CD4-positive, alpha-beta T cell treated with Interleukin-12 subunit alpha and Interleukin-12 subunit beta, for 1 hour (primary cell): ENCODE measurements at places on chromosomes 13 and 19.

- DNase-seq: no peak
Observed at GRCh38 chr19:45847663-45848062, 15.3 kb downstream of the SYMPK start.

DNA sequence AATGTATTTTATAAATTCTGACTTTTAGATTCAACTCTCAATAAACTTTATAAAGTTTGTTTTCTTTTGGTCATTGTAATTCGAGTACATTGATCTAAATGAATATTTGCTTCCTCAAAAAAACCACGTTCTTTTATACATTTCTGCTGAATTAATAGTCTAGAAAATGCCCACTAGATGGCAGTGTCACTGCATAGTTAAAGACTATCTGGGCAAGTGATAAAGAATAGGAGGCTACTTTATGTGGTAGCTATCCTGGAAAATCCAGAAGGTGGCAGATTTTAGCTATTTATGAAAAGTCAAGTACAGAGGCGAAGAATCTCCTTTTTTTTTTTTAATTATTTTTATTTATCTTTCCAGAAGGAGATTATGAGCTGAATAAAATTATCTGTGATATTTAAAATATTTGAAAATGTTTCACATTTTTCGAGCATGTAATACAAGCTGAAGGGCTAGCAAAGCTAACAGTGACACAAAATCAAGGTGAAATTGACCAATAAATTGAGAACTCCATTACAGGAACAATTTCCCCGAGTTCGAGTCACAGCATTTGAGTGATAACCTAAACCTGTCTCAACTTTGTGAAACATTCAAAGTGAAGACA is 221.8 kb downstream of the OLFM4 start:
- DNase-seq: peak; percentile 37

DNA sequence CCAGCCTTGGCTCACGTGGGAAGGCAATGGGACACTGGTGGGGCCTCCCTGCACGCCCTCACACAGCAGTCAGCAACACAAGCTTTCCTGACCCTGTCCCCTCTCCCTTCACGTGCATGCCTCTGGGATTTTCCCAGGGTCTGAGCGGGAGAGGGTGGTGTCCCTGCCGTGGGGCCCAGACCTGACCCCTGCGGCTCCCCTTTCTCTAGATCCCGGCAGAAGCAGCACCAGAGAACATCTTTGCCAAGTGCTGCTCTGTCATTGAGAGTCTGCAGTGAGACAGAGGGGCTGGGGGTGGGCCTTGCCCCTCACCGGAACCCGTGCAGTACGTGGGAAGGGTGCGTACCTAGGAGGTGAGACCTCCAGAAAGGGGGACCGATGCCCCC is 12.6 kb downstream of the KHSRP start:
- no peak for DNase-seq

DNA sequence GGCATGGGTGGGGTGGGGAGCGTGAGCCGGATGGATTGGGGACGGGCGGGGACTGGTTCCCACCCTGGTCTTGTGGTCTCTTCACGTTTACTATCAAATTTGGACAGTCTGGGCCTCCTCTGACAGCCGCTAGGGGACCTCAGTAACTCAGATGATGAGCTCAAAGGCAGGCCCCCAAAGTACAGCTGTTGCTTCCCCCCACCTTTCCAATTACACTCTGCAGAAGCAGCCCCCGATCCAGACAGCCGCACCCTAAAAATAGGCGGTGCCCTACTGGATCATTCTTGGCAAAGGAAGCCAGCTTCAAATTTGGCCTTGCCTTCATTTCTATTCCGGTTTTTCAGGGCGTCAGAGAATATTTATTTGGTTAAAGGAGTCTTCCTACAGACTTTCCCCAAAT is 1.9 kb upstream of the FOXO1 start:
- DNase-seq: peak; percentile 65

DNA sequence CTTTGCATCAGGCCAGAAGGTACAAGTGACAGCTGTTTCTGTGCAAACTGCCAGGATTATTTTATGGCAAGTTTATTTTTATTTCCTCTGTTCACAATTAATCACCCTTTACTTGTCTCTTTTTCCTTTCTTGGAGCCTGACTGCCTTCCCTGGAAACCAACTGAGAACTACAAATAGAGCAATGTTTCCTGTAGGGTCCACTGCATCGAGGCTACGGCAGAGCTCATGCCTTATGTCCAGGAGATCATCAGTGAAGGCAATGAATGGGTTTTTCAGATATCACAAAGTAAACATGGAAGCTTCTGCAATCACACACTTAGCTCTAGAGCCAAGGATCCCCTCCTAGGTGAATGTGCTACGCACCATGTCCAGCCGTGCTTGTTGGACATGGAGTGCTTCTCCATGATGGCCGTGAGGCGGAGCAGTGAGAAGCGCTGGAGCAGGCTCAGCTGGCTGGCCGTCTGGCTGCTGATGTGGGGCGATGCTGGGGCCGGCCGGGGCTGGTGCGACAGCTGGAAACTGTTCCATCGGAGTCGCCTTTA is 110.9 kb downstream of the KL start:
- no peak for DNase-seq

DNA sequence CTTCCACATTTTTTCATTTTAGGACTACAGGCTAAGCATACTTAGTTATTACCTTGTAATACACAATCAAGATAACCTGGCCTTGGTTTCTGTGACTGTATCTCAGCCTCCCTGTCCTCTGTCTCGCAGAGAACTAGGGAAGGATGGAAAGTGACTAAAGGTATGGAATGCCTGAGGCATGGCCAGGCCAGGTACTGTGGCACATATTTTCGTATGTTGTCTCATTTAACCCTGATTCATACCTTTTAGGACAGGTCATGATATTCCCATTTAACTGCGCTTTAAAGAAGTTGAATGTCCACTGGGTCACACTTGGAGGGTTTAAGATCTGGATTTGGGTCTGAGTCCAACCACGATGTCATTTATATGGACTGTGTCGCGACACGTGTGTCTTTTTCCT is 322.6 kb downstream of the SHISA2 start:
- DNase-seq: no peak

DNA sequence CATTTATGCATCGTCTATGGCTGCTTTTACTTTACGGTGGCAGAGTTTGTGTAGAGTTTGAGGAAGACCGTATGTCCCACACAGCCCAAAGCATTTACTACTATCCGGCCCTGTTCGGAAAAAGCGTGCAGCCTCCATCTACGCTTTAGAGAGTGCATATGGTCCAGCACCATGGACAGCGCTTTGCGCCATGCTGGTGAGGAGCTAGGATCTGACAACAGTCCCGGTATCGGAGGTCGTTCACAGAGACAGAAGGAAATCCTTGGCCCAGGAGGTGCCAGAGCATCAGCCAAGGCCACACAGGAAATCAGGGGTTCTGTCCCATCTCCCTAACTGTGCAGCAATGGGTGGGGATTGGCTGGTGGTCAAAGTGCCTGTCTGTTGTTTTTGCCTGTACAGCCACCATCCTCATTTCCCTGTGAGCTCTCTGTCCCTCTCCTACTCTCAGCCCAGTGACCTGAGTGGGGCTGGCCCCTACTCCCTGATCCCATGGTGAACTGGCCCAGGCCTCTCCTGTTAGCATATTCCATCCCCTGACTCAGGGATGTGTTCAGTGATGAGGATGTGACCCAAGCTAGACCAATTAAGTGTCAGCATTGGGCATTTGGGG is 16.2 kb upstream of the PRODH2 start:
- peak; percentile 24 for DNase-seq

GRCh38 chr13:46983881-46984280 is 87.0 kb upstream of the HTR2A start:
- DNase-seq: no peak

- DNase-seq: no peak
Observed at GRCh38 chr13:110731072-110731471, 17.6 kb downstream of the ING1 start.

- DNase-seq: no peak
Observed at GRCh38 chr19:5590151-5590864, 22.6 kb upstream of the TINCR start.

DNA sequence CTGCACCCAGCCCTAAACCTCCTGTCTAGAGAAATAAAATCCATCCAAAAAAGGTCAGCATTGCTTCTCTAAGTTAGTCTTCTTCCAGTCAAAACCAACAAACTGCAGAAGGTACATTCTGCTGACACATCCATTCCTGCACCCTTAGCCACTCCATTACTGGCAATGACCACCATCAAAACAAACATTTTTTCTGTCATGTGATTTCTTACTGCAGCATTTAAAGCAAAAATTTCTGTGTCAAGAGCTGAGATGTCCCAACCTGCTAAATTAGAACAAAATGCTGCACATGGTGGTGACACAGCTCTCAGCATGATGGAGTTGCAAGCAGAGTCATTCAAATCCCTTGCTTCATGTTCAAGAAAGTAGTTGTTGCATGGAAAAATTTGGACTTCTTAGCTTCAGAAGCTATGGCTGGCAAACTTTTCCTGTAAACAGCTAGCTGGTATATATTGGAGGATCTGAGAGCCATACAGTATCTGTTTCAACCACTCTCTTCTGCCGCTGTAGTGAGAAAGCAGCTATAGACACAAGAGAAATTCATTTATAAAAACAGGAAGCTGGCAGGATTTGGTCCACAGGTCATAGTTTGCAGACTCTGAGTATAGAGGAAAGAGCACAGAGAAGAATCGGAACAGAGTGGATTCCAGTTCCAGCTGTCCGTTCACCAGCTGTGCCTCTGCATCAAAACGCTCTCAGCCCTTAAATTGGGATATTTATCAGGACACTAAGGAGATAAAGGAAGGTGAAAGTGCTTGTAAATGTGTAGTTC is 17.4 kb downstream of the RUBCNL start:
- no peak for DNase-seq

DNA sequence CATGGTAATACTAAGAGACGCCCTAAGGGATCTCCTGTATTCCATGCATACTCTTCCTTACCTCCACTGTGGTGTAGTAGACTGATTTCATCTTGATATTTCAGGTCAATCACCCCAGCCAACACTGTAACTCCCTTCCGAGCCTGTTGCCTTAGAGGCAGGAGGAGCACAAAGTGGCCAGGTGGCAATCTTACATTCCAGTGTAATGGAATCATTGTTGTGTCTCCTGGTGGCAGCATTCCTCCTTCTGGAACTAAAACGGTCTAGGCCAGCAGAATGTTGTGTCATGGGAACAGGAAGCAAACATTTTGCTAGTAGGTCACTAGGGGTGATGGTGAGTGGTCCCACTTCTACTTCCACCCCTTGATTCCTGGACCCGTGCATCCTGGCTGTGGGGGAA is 405.7 kb upstream of the SLC10A2 start:
- DNase-seq: no peak

DNA sequence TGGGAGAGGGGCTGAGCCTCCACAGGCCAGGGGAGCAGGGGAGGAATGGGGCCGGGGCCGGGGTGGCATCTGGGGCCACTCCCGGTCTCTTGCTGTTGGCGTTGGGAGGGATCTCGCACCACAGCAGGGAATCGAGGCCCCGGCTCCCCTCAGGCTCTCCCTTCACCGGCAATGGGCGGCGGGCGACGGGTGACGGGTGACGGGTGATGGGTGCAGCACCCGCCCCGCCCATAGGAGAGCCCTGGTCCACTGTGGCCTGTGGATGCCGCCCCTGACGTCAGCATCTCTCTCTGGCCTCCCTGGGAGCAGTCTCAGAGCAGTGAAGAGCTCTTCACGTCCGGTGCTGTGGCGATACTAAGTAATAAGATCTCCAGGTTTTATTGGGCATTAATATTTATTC is 133.6 kb downstream of the KDM4B start:
- no peak for DNase-seq

- no peak for DNase-seq
Observed at GRCh38 chr19:35442091-35442490, 6.0 kb upstream of the FFAR2 start.

- DNase-seq: no peak
Observed at GRCh38 chr19:5147978-5148793, 179.3 kb downstream of the KDM4B start.

DNA sequence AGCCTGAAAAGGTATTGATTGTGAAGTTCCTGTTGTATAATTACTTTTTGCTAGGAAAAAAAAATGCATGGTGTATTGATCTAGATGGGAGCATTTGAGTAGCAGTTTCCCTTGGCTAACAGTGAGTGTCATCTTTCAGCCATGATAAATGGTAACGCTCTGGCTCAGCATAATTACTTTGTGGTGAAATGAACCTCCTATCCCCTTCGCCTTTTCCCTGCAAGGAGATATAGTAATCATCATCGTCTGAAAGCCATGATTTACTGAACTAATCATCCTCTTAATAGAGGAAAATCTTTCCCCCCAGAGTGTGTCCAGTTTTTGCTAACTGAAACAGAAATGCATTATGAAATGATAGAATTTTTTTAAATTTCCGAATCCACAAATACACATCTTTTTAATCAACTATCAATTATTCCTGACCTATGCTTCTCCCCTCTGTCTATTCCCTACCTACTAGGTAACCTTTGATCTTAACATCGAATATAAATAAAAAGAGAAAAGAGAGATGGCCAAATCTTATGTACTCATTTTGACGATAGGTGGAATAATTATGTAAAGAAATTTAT is 88.7 kb downstream of the MAB21L1 start:
- no peak for DNase-seq

- no peak for DNase-seq
Observed at GRCh38 chr13:45078003-45078402, 42.3 kb upstream of the GTF2F2 start.

GRCh38 chr13:45518525-45519245 is 53.9 kb downstream of the COG3 start:
- DNase-seq: no peak

- DNase-seq: no peak
Observed at GRCh38 chr13:24129914-24130774, 30.4 kb upstream of the SPATA13 start.

- no peak for DNase-seq
Observed at GRCh38 chr13:110215606-110216005, 91.4 kb downstream of the COL4A1 start.

DNA sequence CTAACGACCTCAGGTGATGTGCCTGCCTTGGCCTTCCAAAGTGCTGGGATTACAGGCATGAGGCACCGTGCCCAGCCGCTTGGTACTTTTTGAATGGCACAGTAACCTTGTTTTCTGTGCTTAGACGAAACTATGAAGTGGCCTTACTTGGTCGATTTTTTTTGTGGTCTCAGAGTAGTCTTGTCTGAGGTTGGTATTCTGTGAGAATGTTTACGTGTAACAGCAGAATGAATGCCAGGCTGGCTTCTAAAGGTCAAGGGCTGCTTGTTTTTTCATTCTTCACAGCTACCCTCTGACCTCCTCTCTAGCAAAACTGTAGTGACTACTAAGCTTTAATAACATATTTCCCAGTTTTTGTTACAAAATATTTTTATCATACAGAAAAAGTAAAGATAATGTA is 313.3 kb downstream of the GPC6 start:
- DNase-seq: no peak

GRCh38 chr19:13993590-13994300 is 12.4 kb downstream of the RFX1 start:
- DNase-seq: no peak

- no peak for DNase-seq
Observed at GRCh38 chr19:55015126-55015525, 22.9 kb downstream of the GP6 start.

DNA sequence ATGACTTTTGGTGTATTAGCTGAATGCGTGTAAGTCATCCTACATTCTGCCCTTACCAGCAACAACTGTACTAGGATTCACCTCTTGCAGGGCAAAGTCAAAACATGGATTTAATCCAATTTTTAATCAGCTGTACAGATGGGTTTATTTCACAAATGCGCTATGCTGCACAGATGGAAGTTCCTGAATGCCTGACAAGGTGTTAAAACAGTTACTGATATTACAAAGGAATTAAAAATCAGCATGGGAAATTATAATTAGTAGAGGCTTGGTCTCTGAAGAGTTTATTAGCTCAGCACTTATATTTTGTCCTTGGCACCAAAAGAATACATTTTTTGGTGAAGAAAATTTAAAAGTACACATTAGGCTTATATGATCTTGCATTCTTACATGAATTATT is 448.9 kb downstream of the PCDH9 start:
- DNase-seq: no peak
